Fibroblast of skin of left biceps (primary cell): ENCODE measurements at places on chromosomes 2 and 18.

DNA sequence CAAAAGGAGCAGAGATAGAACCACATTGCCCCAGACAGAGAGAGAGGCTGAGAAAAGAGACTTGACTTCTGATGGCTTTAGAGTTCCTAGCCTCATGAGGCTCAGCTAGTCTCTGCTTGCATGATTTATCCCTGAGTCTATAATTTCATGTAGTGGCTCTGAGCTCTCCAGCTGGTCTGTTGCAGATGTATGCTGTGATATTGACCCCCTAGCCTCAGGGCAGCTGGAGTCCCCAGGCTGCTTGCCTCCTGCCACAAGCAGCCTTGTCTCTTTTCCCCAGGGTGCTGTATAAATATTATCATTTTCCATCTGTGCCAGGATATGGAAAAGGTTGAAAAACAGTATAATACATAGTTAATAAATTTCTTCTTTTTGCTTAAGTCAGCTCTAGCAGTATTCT, 467.6 kb upstream of the CWC22 start:
- no peak for DNase-seq

DNA sequence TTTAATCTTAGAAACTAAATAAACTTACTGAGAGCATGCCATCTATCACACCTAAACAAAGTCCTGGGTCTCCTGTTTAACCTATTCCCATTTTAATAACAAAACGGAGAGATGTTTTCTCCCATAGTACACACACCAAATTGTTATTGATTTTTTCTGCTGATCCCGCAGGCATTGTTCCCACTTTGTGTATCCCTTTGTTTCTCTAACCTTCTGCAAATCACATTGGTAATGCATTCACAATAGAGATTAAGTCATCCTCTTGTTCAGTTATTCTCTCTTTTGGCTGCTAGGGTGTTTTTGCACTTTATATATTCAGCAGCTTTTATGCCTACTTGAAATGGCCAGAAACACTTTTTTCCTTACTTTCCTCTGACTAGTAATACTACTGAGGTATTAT, 1071.9 kb upstream of the CDH2 start:
- no peak for DNase-seq

DNA sequence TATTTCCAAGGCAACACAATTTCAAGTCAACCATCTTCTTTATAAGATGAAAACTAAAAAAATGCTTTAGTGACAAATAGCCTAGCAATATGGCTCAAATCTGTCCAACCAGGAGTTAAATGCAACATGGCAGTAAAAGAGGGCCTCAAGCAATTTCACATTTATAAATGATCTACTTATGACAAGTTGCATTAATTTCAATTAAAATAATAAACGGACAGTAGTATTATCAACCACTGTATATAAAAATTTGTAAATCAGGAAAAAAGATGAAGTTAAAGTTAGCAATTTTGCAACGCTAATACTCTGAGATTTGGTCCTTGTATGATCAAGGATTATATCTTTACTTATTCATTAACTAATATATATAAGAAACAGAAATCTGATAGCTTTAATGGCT, 19.3 kb downstream of the CCDC88A start:
- DNase-seq: no peak

DNA sequence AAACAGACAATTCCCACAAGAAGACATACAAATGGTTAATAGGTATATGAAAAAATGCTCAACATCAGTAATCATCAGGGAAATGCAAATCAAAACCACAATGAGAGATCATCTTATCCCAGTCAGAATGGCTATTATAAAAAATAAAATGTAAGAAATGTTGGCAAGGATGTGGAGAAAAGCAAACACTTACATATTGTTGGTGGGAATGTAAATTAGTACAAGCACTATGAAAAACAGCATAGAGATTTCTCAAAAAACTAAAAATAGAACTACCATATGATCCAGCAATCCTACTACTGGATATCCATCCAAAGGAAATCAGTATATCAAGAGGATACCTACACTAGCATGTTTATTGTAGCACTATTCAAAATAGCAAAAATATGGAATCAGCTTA, 186.6 kb downstream of the NOL4 start:
- DNase-seq: no peak

GRCh38 chr18:7789856-7790552, 222.9 kb downstream of the PTPRM start:
- DNase-seq: peak; percentile 8

- no peak for DNase-seq
Measured at GRCh38 chr2:168396131-168396530, 59.9 kb upstream of the CERS6 start.

DNA sequence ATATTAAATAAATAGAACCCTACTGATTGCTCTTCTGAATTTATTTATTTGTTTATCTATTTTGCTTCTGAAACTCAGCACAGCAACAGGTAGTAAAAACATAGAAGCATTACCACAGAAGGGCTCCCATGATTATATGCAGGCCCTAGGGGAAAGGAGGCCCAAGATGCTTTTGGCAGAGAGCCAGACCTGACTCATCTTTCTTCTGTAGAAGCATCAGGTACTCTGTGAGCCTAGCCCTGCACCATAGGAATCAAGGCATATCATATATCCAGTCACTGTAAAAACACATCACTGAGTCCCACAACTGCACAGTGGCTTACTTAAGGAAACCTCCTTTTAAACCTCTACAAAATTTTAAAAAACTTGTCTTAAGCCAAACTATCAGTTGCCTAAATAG, 1.8 kb downstream of the SCN9A start:
- no peak for DNase-seq

- no peak for DNase-seq
Measured at GRCh38 chr2:189402932-189403331, 38.3 kb upstream of the WDR75 start.

DNA sequence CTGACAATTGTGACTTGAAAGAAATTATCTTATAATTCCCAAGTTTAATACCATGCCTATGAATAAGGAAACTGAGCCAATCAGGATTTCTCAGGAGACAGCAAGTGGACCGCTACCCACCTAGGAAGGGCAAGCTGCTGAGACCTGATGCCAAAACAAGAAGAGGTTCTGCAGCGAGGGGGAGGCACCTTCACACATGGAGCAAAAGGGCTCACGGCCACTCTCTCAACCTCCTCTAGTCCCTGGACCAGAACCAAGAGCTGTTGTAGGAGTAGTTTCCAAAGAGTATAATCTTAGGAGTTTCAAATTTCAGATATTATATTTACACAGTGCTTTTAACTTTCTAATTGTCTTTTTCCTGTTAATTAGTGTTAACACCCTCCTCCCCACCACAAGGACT, 154.7 kb upstream of the ETAA1 start:
- DNase-seq: no peak

GRCh38 chr2:26088038-26088643, 54.3 kb downstream of the RAB10 start:
- no peak for DNase-seq

GRCh38 chr2:145677371-145677770, 1157.5 kb upstream of the ZEB2 start:
- DNase-seq: no peak

GRCh38 chr18:3179430-3180089, 40.2 kb downstream of the MYOM1 start:
- DNase-seq: no peak

- peak; percentile 89 for DNase-seq
Measured at GRCh38 chr2:71923143-71923525, 224.5 kb downstream of the CYP26B1 start.

- DNase-seq: no peak
Measured at GRCh38 chr2:202909394-202910192, 1.9 kb downstream of the WDR12 start.

DNA sequence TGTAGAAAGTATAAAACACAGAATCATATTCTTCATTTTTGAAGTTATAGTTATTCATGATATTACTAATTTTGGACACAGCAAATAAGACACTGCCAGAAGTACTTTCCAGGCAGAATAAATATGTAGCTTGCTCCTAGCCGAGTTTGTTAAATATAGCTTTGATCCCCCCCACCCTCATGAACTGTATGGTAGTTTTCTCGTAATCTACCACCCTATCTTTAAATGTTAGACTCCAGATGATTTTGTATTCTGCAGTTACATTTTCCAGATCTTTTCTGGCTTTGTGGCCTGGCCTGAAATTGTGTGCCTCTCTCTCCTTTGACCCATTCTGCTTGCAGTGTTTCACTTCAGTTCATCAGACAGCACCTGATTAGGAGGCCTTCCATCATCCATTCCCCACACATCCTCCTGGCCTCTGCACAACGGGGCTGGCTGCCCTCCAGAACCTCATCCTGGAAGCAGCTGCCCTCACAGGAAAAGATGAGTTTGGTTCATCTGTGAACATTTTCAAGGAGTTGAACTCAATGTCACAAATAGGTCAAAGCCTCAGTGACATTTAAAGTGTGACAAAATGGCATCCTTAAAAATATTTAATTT, 4.7 kb upstream of the KCNJ3 start:
- DNase-seq: no peak

DNA sequence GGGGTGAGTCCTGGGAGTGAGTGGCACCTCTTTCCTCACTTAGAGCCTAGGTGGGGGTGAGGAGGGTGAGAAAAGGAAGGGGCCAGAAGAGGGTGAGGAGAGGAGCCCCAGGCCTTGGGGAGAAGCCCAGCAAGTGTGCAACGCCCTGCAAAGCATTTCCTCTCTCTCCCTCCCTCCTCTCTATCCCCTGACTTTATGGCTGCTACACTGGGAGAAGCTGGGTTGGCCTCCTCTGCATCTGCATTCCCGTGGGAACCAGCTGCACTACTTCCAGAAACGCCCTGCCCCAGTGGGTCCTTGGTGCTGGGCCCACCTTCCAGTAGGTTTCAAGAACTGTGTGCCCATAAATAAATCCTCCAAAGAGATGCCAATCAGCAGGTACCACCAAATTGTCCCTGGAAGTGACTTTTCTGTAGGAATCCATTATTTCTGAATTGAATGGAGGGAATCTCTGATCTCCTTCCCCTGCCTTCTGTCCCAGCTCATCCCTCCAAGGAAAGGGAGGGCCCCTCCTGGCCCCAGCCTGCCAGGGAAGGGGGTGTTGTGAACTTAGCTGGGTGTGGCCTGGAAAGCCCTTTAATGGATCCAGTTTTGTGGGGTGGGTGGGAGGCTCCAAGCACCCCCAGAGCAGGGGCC, 95.7 kb upstream of the BOD1L2 start:
- no peak for DNase-seq

DNA sequence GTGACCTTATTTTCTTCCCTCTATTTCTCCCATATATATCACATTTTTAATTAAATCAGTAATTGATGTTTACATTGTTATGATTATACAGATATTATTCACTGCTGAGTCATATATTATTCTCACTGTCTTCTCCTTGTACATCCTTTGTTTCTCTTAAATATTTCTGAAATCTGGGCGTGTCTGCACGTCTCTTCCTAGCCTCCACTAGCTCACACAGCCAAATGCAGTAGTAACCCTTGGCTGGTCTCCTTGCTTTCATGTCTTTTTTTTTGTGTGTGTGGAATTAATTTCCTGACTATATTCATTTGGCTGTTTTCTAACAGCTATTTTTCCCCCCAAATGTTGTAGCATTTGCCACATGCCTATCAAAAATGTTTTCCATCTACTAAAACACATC, 15.8 kb downstream of the CCNYL1 start:
- no peak for DNase-seq

GRCh38 chr2:234044157-234044556, 6.3 kb upstream of the SPP2 start:
- DNase-seq: peak; percentile 52

DNA sequence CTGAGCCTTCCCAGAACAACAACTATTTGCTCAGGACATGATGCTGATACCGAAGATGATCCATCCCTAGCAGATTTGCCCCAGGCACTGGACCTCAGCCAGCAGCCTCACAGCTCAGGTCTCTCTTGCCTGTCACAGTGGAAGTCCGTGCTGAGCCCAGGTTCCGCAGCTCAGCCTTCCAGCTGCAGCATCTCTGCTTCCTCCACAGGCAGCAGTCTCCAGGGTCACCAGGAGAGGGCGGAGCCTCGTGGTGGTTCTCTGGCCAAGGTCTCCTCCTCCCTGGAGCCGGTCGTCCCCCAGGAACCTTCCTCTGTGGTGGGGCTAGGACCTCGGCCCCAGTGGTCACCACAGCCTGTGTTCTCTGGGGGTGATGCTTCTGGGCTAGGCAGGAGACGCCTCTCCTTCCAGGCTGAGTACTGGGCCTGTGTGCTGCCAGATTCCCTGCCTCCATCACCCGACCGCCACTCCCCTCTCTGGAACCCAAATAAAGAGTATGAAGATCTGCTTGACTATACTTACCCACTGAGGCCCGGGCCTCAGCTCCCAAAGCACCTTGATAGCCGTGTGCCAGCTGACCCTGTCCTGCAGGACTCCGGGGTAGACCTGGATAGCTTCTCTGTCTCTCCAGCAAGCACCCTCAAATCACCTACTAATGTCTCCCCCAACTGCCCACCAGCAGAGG, 15.4 kb downstream of the CEP68 start:
- no peak for DNase-seq

- DNase-seq: peak; percentile 19
Measured at GRCh38 chr2:172667581-172668325, 67.9 kb upstream of the RAPGEF4 start.

DNA sequence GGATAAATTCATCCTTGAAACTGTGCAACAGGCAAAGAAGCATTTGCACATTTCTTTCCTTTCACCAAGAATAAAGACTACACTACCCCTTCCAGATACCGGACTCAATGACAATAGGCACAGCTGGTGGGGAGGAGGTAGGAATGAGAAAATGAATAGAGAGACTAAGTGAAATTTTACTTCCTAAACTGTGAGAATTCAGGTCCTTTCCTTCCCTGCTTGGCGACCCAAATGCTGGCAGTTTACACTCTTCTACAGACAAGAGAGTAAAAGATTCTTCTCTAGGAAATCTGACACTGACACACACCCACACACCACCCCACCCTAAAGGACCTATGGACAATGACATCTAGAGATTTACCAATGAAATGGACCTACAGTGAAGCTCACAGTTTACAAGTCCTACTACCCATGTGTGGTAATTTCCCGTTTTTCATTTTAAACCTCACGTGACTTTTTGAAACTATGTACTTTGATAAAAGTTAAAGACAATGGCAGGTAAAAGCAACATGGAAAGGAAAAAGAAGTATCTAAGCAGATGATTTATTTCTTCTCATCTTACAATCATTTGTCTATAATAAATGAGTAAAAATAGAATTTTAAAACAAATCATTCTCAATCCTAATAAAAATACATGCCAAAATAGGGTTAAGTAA, 27.9 kb downstream of the REV1 start:
- DNase-seq: no peak

- DNase-seq: no peak
Measured at GRCh38 chr2:233117811-233118647, 57.9 kb downstream of the INPP5D start.

DNA sequence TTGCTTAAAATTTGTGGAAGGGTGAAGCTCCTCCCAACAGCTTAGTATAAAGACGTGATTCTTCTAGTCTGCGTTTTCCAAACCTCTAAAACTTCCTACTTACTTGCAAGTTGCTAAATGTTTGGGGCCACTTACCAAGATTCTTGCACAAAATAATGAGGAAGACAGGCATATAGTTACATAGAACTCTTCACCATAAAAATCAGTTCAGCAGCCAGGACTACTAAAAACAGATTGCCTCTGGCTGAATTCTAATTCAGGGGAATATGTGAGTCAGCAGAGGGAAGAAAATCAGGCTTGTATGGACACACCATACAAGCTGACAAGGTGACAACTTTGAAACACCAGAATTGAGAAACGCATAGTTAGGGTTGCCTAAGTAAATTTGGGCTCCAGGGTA, 2.8 kb upstream of the PEX13 start:
- DNase-seq: no peak
